ENCODE measurements at places on chromosomes 1 and 21. TPM values are rescaled to one million over a fixed set of nuclear protein-coding genes. Genes with fewer than 3 reads are reported as not detected.

The BLACAT1 gene
- 0.32 TPM for total RNA-seq

The CFAP126 gene
- total RNA-seq: not detected

The NR1I3 gene
- total RNA-seq: not detected

The ZBTB8A gene
- total RNA-seq: 0.35 TPM

The KIAA0040 gene
- 25.4 TPM for total RNA-seq

The TNFSF4 gene
- total RNA-seq: 0.33 TPM

DNA sequence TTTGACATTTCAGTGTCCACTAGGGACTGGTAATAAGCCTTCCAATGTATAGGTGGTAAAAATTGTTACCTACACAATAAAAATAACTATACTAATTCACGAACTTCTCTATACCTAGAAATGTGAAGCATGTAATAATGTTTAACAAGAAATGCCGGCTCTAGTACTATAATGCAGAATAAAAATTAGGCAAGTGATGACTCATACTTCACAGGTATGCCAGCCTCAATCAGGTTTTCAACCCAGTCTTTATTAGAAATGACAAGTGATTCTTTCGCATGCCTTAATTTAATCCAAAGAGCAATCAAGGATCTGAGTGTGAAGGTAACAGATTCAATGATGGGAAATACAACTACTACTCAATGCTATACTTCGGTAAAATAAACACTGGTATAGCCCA is 134.9 kb downstream of the RERE start:
- no peaks in the 10 kb centered on the region for H3K27me3 ChIP-seq
- H3K4me1 ChIP-seq: peaks cover 24% of the 10 kb centered on the region
- no peak for DNase-seq
- H3K4me3 ChIP-seq: no peak overlapping the region
- H3K36me3 ChIP-seq: peaks cover 2% of the 10 kb centered on the region

DNA sequence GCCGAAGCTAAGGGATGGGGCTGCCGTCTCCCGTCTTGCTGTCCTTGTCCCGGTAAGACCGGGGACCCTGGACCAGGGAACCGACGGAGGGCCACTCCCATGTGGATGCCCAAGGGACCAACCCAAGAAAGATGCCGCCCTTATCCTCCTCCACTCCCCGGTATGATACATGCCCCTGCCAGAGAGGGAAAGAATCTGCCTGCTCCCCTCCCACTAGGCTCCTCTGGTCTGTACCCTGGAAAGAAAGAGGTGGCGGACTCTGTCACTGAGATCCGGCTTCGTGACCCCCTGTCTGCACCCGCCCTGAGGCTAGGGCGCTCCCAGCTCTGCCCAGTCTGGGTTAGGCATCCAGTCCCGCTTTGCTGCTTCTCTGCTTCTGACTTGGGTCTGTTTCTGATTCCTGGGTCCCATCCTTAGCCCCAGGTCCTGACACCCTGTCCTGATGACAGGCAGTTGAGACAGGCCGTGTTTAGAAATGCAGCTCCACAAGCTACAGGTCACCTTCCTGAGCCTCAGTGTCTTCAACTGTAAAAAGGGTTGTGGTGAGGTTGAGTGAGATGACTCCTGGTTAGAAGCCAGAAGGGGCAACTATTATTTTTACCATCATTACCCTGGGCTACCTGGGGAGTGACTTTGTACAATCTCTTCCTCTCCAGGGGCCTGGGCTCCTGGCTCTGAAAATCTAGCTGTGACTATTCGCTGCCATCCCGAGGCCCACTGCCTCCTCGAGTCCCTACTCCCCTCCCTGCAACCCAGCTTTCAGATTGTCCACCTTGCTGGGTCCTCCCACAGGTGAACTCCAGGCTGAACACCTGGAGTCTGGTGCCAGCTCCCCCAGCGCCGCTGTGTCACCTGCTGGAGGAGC is 3.7 kb downstream of the MATN1 start:
- peak overlapping the region; percentile 94 for H3K27ac ChIP-seq
- no peak for DNase-seq
- H3K36me3 ChIP-seq: peaks cover 6% of the 10 kb centered on the region
- peaks cover 23% of the 10 kb centered on the region for H3K4me1 ChIP-seq
- peak overlapping the region; percentile 84 for H3K4me3 ChIP-seq
- no peaks in the 10 kb centered on the region for H3K27me3 ChIP-seq

- no peaks in the 10 kb centered on the region for H3K4me1 ChIP-seq
- no peak for DNase-seq
- no peak overlapping the region for H3K27ac ChIP-seq
- H3K4me3 ChIP-seq: no peak overlapping the region
These were observed 22.0 kb downstream of the COL6A1 start for GRCh38 chr21:46003575-46004007.

DNA sequence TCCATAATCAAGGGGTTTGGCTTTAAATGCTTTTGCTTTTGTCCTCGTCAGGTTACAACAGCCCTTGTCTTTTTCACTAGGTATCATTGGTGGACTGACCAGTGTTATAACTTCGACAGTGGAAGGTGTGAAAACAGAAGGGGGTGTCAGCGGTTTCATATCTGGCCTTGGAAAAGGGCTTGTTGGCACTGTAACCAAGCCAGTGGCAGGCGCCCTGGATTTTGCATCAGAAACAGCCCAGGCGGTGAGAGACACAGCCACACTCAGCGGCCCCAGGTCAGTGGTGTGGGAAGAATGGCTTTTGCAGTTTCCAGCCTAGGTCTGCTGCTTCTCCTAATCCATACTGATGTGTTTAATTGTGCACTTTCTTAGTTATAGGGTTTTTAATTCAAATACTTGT is 157.9 kb downstream of the DHRS3 start:
- no peaks in the 10 kb centered on the region for H3K27me3 ChIP-seq
- DNase-seq: no peak
- H3K36me3 ChIP-seq: peaks cover 33% of the 10 kb centered on the region
- peaks cover 20% of the 10 kb centered on the region for H3K4me1 ChIP-seq

GRCh38 chr1:33328817-33329216 is 7.9 kb upstream of the A3GALT2 start:
- H3K36me3 ChIP-seq: peaks cover 39% of the 10 kb centered on the region
- no peaks in the 10 kb centered on the region for H3K27me3 ChIP-seq
- no peak overlapping the region for H3K27ac ChIP-seq
- DNase-seq: no peak
- H3K4me3 ChIP-seq: no peak overlapping the region

DNA sequence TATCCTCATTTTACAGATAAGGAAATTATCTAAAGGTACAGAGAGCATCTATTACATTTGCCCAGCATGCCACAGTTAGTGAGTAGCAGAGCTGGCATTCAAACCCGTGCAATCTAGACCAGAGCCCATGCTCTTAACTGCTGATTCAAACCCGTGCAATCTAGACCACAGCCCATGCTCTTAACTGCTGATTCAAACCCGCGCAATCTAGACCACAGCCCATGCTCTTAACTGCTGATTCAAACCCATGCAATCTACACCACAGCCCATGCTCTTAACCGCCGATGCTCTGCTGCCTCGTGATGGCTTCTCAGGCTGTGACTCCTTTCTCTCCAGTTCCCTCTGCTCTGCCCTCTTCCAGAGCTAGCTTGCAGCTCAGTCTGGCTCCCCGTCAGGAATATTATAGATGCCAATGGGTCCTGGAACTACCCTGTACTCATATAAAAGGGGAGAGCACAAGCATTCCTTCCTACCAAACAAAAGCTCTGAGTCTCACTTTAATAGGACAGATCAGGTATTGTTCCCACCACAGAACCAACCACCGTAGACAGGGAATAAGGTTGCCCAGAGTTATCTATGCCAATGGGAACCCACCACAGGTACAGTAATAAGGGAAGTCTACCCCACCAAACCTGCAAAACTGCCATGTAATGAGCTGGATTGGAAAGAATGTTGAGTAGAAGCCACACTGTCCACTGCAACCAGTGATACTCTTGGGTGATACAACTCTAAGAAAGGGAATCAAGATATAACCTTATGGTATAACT is 78.4 kb downstream of the SMYD3 start:
- H3K27me3 ChIP-seq: no peaks in the 10 kb centered on the region
- H3K4me1 ChIP-seq: peaks cover 4% of the 10 kb centered on the region
- no peak overlapping the region for H3K4me3 ChIP-seq
- peak; percentile 69 for DNase-seq
- peaks cover 5% of the 10 kb centered on the region for H3K36me3 ChIP-seq

- no peak overlapping the region for H3K4me3 ChIP-seq
- H3K27ac ChIP-seq: no peak overlapping the region
- H3K4me1 ChIP-seq: no peaks in the 10 kb centered on the region
- H3K36me3 ChIP-seq: no peaks in the 10 kb centered on the region
These were observed 42.6 kb upstream of the SRSF10 start for GRCh38 chr1:24022581-24023361.

DNA sequence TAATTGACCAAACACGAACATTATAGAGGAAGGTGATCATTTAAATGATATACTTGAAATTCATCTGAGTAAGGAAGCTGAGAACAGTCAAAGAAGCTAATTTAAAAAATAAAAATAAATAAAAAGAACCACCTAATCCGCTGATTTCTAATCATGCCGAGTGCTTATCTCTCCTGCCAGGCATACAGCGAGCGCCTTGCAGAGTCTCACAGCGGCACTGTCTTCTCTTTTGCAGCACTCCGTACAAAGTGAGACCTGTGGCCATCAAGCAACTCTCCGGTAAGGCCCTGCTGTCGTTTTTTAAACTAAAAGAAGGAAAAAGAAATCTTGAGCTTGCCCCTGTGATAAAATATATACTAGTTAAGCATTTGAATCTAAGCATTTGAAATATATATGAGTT is 45.3 kb downstream of the PDE9A start:
- H3K4me3 ChIP-seq: no peak overlapping the region
- H3K27me3 ChIP-seq: no peaks in the 10 kb centered on the region
- no peak for DNase-seq
- peaks cover 2% of the 10 kb centered on the region for H3K36me3 ChIP-seq
- no peak overlapping the region for H3K27ac ChIP-seq

- no peaks in the 10 kb centered on the region for H3K4me1 ChIP-seq
- H3K27me3 ChIP-seq: peaks cover 20% of the 10 kb centered on the region
- DNase-seq: no peak
- no peak overlapping the region for H3K4me3 ChIP-seq
These were observed 39.3 kb upstream of the RGS4 start for GRCh38 chr1:163029901-163030300.

DNA sequence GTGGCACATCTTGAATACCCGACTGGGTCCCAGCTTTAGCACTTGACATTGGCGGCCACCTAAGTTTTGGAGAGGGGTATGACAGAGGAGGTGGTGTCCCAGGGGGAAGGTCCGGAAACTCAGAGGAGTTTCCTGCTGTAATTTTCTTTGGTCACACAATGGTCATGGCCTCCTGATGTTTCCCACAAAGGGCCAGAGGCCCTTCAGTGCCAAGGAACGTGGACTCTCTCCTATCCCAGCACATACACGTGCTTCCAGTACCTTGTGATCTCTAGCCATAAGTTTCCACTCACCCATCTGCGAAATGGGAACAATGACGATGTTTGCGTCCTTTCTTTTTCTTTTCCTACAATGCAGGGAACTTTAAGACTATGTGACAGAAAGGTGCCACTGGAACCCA is 13.2 kb downstream of the CAPN2 start:
- no peaks in the 10 kb centered on the region for H3K27me3 ChIP-seq
- DNase-seq: no peak
- peak overlapping the region; percentile 32 for H3K27ac ChIP-seq
- H3K36me3 ChIP-seq: peaks cover 22% of the 10 kb centered on the region

GRCh38 chr1:81547261-81547911 is 253.3 kb upstream of the ADGRL2 start:
- peaks cover 6% of the 10 kb centered on the region for H3K4me1 ChIP-seq
- H3K27me3 ChIP-seq: no peaks in the 10 kb centered on the region
- no peak overlapping the region for H3K27ac ChIP-seq

DNA sequence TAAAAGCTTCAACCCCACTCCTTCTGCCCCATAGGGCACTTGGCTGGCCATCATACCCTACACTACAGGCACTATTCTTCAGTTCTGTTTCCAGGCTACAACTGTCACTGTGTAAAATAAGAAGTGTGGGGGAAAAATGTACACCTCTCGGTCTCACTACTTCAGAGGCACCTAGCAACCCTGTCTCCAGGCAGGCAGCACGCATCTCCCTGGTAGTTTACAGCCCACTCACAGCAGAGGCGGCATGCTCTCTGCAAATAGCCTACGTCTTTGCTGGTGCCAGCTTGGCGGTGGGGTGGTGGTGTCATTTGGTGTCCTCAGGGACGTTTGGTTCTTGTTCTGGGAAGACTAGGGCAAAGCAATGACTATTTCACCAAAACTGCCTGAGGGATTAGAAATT is 48.2 kb upstream of the BTG3 start:
- H3K27ac ChIP-seq: no peak overlapping the region
- H3K4me1 ChIP-seq: peaks cover 3% of the 10 kb centered on the region
- no peak for DNase-seq
- no peak overlapping the region for H3K4me3 ChIP-seq
- H3K27me3 ChIP-seq: peaks cover 6% of the 10 kb centered on the region

GRCh38 chr1:196214866-196215265 is 393.4 kb downstream of the KCNT2 start:
- no peaks in the 10 kb centered on the region for H3K4me1 ChIP-seq
- H3K27me3 ChIP-seq: no peaks in the 10 kb centered on the region
- no peak for DNase-seq
- H3K4me3 ChIP-seq: no peak overlapping the region
- no peaks in the 10 kb centered on the region for H3K36me3 ChIP-seq
- no peak overlapping the region for H3K27ac ChIP-seq

DNA sequence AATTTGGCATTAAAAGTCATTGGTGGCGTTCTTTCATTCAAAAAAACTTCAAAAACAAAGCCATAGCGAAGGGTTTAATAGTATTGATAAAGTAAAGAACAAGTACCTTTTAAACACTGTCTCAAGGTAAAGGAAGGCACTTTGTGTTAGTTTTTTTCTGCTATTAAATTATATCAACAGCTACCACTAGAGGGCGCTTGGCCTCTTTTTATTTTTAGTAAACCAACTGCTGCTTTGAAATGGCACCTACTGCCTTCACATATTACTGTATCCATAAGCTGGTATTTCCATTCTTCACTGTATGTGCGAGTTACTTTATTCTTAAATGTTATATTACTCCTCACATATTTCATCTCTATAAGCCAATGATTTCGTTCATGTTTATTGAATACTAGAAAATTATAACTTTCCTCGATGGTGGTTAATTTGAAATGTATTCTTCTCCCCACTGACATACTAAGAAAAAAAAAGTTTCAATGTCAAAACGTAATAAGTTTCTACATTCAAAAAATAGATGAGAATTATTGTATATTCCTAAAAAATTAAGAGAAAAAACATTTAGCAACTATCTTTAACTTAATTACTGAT is 125.7 kb upstream of the CXADR start:
- no peak overlapping the region for H3K4me3 ChIP-seq
- H3K4me1 ChIP-seq: no peaks in the 10 kb centered on the region
- peaks cover 3% of the 10 kb centered on the region for H3K27me3 ChIP-seq

GRCh38 chr1:230750576-230750975 is 3.4 kb downstream of the CAPN9 start:
- no peak overlapping the region for H3K4me3 ChIP-seq
- H3K27ac ChIP-seq: no peak overlapping the region
- no peak for DNase-seq
- H3K4me1 ChIP-seq: peaks cover 7% of the 10 kb centered on the region
- no peaks in the 10 kb centered on the region for H3K27me3 ChIP-seq

DNA sequence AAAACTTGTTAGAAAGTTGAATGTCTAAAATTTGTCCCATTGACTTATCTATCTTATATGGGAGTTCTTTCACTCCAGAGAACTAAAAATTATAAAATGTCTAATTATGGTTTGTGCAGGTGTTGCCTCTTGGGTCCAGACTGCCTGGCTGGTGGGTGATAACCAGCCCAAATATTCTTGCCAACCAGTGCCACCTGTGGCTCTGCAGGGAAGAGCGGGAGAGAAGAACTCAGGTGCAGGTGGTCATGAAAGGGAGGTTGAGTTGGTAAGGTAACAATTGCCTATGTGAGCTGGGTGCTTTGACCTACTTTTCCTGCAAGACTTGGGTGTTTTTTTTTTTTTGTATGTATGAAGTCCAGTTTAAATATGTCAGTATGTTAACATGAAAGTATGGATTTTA is 10.2 kb downstream of the RPS6KC1 start:
- no peak overlapping the region for H3K4me3 ChIP-seq
- H3K27ac ChIP-seq: no peak overlapping the region
- no peaks in the 10 kb centered on the region for H3K4me1 ChIP-seq
- no peak for DNase-seq
- H3K27me3 ChIP-seq: no peaks in the 10 kb centered on the region
